Natural killer cell (primary cell): ENCODE measurements at places on chromosomes 1 and 21. TPM values are rescaled to one million over a fixed set of nuclear protein-coding genes. Genes with fewer than 3 reads are reported as not detected.

- H3K4me3 ChIP-seq = peak overlapping the region; percentile 99
- peaks cover 17% of the 10 kb centered on the region for H3K4me1 ChIP-seq
- no peaks in the 10 kb centered on the region for H3K27me3 ChIP-seq
- peak overlapping the region; percentile 80 for H3K27ac ChIP-seq
These were observed 867 bp downstream of the PTPRC start for GRCh38 chr1:198639671-198640143.

- no peaks in the 10 kb centered on the region for H3K36me3 ChIP-seq
- no peak overlapping the region for H3K27ac ChIP-seq
- no peaks in the 10 kb centered on the region for H3K27me3 ChIP-seq
- no peak for DNase-seq
- no peak overlapping the region for H3K4me3 ChIP-seq
These were observed 505.1 kb downstream of the LTN1 start for GRCh38 chr21:28487455-28488070.

The ICOSLG gene
- total RNA-seq = 2.9 TPM

GRCh38 chr1:36755303-36756230 lies 272.9 kb upstream of the CSF3R start:
- H3K4me1 ChIP-seq = no peaks in the 10 kb centered on the region
- H3K27ac ChIP-seq = no peak overlapping the region
- no peak for DNase-seq
- no peaks in the 10 kb centered on the region for H3K27me3 ChIP-seq

DNA sequence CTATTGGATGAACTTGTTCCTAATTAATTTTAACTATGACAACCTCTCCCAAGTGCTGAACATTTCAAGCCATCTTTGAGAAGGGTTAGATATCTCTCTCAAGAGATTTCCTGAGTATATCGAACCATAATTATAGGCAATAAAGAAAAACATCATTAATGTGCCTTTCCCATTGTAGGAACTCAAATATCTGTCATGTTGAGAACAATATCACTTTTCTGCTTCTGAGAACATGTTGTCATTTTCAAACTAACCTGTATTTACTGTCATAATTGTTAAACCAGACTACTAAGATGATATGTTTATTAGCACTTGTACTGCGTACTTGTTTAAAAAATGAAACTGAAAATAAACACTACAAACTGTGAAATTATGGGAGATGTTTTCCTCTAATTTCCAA lies 4.3 kb downstream of the EPS15 start:
- peaks cover 24% of the 10 kb centered on the region for H3K4me1 ChIP-seq
- H3K4me3 ChIP-seq = peak overlapping the region; percentile 39
- no peaks in the 10 kb centered on the region for H3K27me3 ChIP-seq
- no peak for DNase-seq
- H3K36me3 ChIP-seq = no peaks in the 10 kb centered on the region

The HDAC1 gene
- total RNA-seq = 125 TPM
